Activated CD8-positive, alpha-beta memory T cell treated with anti-CD3 and anti-CD28 coated beads for 1 hour (primary cell): ENCODE measurements at places on chromosomes 1 and 21.

DNA sequence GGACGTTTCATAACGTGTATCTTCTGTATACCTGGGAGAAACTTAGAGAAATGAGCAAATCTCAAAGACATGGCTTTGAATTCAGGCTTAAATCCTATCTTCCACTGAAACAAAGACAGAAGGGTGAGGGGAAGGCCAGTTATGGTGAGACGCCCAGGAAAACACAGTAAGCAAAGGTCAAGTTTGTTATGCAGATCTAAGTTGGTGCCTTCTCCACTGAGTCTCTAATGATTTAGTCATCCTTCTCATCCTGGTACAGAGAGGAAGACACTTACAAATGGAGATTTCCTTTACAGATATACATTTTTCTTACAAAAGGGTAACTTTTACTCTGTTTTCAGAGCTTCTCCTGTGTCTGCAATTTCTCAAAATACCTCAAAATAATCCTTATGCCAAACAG is 64.4 kb downstream of the MAP3K7CL start:
- no peak for DNase-seq

DNA sequence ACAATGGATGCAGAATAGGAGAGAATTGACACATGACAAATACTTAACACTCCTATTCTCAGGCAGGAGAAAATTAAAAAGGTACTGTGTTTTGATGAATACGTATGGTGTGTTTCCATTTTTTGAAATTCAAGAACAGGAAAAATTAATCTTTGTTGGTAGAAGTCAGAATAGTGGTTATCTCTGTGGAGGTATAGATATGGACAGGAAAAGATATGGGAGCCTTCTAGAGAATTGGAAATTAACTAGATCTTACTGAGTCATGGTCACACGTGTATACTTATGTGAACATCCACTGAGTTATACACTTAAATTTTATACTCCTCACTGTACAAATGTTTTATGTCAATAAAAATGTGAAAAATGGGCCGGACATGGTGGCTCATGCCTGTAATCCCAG is 9.9 kb upstream of the TUT4 start:
- no peak for DNase-seq

DNA sequence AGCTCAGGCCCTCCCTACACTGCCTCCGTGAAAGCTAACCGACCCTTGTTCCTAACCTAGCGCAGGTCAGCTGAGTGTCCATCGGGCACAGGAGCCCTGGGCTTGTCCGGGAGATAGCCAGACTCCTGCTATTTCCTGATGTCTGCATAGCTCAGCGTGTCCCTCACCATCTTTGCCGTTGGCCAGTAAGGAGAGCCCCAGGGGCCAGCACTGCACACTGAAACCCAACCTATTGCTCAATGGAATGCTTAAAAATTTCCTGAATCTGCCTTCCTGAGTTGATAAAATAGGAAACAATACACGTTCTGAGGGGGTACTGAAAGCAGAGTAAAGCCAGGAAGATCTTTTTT is 2.2 kb downstream of the RUNX1 start:
- DNase-seq: no peak

DNA sequence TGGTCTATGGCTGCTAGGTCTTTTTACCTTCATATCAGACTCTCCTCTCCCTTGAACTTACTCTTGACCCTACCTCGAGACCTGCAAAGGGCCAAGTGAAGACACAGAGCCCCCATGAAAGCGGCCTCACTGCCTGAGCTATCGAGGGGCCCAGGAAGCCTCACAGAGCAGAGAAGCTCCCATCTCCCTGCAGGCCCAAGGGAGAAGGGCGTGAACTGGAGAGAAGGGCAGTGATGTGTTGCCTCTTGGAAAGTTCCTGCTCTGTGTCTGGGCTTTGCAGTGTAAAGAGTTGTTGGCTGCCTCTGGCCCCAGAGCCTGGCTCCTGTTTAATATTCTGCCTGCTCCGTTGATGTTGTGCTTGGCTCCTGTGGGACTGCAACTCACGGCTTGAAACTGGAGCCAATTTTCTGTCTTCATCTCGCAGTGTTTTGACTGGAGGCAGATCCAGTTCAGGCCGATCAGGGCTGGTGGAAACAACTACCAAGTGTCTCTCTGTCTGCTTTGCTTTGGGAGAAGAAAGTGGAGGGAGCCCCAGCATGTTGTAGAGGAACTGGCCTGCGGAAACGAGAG is 4.3 kb downstream of the SERTAD4 start:
- no peak for DNase-seq

DNA sequence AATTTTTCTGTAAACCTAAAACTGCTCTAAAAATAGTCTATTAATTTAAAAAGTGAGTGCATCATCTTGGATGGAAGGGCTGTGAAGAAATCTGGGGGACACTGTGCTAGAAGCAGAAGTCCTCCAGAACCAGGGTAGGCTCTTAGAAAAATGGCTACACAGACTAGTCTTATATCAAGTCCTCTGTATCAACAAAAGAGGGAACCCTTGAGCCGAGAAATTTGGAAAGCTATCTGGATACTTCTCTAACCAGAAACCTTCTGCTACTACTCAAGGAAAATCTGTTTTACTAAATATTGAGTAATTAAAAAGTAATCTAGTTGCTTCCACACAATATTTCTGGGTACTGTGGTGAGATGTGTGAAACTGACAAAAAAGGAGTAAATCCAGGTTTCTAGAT is 92.1 kb downstream of the WDR3 start:
- no peak for DNase-seq
